ENCODE measurements at places on chromosomes 7 and 10.

DNA sequence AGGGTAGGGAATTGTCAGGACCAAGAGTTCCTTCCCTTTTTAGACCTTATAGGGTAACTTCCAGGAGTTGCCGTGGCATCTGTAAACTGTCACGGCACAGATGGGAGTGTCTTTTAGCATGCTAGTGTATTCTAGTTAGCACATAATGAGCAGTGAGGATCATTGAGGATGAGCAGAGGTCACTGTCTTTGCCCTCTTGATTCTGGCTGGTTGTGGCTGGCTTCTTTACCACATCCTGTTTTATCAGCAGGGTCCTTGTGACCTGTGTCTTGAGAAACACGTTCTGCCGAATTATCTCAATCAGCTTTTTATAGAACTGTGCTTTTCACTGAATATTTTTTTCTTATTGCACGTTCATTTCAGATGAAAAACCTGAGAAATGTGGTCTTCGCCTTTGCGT, 41.5 kb downstream of the MINPP1 start:
- no peak for DNase-seq

- DNase-seq, result no peak
Measured at GRCh38 chr10:65660006-65660405, 1265.8 kb upstream of the LRRTM3 start.

DNA sequence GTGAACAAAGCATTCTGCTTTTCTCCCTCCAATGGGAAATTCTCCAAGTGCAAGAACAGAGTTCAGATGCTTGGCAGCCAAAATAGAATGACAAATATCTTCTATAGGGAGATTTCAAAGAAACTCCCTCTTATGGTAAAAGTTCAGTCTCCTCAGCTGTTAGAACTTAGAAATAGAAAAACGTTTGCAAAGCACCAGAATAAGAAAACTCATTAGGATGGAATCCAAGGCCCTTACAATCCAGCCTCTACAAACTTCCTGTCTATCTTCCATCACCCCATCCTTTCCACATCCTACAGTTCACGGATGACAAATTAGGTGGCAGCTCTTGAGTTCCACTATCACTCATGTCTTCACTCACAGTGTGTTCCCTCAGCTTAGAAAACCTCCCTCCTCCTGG, 25.7 kb downstream of the FAM13C start:
- DNase-seq, result no peak

DNA sequence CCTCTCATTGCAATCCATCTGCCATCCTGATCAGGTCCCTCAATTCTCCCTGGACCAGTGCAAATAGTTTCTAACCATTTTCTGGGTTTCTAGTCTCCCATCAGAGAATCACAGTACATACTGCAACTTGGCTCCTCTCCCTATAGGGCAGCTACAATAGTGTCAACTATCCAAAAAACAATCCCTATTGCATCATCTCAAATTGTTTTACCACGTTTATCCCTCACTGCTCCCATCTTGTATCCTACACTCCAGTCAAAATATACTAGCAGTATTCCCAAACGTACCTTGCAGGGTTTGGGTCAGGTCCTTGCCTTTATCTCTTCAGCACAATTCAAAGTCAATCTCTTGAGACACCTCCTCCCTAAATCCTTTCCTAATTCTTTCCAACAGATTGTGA, 23.6 kb downstream of the ASB15 start:
- DNase-seq, result no peak

DNA sequence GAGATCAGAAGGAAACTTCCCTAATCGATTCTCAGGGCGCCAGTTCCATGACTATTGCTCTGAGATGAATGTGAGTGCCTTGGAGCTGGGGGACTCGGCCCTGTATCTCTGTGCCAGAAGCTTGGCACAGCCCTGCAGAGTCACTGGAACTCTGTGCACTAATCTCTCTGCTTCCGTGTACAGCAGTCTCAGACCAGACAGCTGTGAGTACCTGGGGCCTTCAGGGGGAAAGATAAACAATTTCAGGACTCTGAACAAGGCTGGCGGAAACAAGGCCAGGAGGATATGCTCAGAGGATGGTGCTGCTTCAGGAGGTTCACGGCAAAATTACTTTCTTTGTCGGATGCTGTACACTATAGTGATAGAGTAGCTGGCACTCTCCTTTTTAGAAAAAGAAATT, 131.7 kb upstream of the PRSS58 start:
- no peak for DNase-seq

- DNase-seq, result no peak
Measured at GRCh38 chr10:48496831-48497779, 107.8 kb downstream of the ARHGAP22 start.

GRCh38 chr7:20521243-20521642, 94.2 kb upstream of the ABCB5 start:
- DNase-seq, result no peak

- DNase-seq, result no peak
Measured at GRCh38 chr7:134890246-134891240, 95.8 kb upstream of the AGBL3 start.

GRCh38 chr10:23868121-23868520, 340.8 kb upstream of the KIAA1217 start:
- no peak for DNase-seq

DNA sequence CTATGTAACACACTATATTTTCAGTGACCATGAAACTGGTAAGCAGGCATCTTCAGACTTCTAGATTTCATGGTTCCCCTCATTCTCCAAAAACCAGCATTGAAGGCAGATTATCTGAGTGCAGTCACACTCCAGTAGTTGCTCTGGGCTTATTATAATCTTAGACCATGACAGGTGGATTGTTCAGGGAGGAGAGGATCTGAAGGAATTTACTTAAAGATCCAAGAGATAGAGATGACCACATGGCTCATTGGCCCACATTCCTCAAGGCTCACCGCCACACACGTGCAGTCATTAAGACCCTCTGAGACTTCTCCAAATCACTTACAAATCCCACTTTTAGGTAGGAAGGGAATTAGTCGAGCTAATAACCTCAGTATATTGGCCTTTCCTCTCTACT, 55.2 kb downstream of the GSAP start:
- no peak for DNase-seq

DNA sequence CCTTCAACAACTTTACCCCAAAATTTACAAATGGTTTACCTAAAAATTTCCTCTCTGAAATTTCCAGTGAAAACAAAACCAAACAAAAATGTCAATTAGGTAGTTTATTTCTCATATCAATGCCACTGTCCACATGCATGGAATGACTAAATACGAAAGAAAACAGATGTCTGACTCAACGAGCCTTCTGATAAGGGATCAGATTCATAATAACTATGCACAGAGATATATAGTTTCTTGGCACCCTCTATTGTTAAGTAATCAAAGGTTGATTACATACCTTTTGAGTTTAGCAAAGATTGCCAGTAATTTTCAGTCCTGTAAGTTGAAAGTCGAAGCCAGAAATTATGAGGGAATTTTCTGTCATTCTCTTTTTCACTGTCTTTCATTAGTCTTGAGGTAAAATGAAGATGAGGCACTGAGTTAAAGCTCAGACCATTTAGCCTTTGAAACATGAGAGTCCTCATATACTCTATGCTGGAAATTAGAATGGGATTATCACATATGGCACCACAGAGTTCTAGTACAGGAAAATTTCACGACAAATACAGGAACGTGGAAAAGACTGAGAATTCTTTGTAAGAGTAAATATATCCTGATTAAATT, 519.1 kb upstream of the ANKRD30A start:
- no peak for DNase-seq

- DNase-seq, result no peak
Measured at GRCh38 chr7:155497149-155497901, 39.4 kb downstream of the EN2 start.

GRCh38 chr10:70053841-70054288, 1.2 kb downstream of the MACROH2A2 start:
- no peak for DNase-seq

DNA sequence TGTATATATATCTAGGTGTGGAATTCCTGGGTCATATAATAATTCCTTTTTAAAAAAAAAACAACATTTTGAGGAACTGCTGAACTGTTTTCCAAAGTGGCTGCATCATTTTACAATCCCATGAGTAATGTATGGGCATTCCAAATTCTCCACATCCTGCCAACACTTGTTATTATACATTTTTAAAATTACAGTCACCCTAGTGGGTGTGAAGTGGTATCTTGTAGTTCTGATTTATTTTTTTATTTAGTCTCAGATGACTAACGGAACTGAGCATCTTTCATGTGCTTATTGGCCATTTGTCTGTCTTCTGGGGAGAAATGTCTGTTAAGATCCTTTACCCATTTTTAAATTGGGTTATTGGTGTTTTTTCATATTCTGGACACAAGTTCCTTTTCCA, 12.0 kb upstream of the KLHL7 start:
- no peak for DNase-seq

DNA sequence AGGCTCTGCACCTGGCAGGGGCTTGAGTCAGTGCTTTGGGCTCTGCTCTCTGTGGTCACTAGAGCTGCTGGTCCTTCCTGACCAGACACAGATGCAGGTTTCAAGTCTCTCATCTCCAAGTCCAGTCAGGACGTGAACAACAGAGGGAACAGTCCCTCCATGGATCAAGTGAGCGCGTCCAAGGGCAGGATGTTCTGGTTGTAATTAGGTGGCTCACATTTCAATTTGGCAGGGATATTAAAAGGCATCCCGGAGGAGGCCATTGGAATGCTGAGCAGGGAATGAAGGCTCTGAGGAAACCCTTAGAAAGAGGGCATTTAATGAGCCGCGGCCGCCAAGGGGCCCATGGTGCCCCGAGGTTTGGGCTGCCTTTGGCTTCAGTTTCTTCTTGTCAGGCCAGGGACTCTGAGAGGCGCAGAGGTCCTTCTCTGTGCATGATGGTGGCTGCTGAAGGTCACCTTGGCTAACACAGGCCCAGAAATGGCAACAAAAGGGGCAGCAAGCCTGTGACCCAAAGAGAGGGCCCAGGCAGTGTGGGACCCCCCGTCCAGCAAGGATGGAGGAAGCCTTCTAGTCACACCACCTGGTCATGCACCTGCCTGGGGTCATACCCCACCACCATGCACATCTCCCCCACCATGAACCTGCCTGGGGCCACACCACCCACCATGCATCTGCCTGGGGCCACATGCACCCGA, 30.7 kb upstream of the INPP5A start:
- no peak for DNase-seq

GRCh38 chr7:77806425-77806824, 7.9 kb downstream of the PHTF2 start:
- DNase-seq, result no peak

DNA sequence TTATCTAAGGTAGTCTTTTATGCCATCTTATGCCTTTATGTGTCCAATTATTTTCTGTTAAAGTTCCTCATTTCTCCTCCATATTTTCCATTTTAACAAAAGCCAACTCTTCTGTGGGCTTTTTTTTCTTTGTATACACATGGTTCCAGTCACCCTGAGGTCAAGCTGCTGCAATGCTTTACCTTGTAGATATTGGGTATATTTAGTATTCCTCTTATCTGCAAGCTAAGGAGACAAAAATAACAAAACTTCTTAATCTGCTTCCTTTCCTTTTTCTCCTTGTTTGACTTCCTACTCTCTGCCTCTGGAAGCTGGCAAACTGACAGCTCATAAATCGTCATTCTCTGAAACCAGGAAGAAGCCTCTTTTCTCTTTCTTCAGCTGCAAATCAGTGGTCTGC, 885.0 kb upstream of the LRRN3 start:
- DNase-seq, result no peak

DNA sequence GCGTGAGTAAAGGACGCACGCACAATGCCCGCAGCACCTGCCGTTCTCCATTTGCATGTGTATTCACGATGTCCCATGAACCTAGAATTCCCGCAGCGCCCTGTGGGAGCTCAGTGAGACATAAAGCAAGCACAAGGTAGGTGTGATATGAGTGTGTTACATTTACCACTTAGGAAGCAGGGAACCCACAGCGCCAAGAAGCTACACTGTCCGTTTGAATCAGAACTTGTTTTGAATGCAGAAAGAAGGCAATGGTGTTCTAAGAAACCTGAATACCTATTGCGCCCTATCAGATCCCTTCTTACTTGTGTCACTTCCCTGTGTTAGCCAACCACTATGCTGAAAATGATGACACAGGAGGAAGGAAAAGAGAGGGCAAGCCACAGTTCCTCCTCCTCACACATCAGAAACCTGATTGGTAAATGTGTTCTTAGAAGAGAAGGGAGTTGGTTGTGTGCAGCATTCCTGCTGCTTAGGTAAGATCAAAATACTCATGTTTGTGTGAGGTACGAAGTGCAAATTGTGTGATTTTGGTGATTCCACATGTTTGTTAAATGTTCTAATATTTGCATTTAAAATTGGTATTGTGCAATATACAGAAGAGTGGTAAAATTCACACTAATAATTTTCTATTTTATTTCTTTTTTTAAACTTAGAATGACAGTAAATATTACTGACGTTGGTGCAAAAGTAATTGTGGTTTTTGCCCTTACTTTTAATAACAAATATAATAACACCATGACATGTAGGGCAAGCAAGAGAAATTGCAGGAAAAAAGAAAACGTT, 185.4 kb downstream of the SEC23IP start:
- no peak for DNase-seq

GRCh38 chr10:33291053-33291592, 43.3 kb downstream of the NRP1 start:
- no peak for DNase-seq

GRCh38 chr10:78217336-78217735, 183.7 kb downstream of the RPS24 start:
- no peak for DNase-seq

- no peak for DNase-seq
Measured at GRCh38 chr10:17742918-17743317, 9.1 kb upstream of the TMEM236 start.

DNA sequence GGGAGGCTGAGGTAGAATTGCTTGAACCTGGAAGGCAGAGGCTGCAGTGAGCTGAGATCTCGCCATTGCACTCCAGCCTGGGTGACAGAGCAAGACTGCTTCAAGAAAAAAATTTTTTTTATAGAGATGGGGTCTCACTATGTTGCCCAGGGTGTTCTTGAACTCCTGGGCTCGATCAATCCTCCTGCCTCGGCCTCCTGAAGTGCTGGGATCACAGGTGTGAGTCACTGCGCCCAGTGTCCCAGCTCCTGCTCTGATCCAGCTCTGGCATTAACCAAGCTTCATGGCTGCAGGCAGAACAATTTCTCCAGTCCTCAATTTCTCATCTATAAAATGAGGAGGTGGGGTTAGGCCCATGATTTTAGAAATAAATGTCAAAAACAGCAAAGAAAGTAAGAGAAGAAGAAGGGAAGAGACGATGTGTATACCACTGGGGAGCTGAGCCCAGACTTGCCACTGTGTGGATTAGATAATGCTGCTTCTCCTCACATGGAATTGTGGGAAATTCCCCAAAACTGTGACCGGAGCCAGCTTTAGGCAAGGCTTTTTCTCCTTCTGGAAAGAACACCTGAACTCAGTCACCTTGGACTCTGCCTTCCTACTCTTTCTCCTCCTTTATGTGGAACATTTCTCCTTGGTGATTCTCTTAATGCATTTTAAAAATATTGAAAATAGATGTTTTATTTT, 25.5 kb downstream of the IL15RA start:
- no peak for DNase-seq

GRCh38 chr7:96183163-96183670, 138.7 kb downstream of the SLC25A13 start:
- DNase-seq, result no peak

- no peak for DNase-seq
Measured at GRCh38 chr7:2523461-2523936, 3.9 kb downstream of the LFNG start.
